Stimulated activated CD4-positive, alpha-beta T cell treated with anti-CD3 and anti-CD28 coated beads, TNF-alpha, amount 100 ng/mL, for 4 hours (primary cell): ENCODE measurements at places on chromosomes 5 and 9.

DNA sequence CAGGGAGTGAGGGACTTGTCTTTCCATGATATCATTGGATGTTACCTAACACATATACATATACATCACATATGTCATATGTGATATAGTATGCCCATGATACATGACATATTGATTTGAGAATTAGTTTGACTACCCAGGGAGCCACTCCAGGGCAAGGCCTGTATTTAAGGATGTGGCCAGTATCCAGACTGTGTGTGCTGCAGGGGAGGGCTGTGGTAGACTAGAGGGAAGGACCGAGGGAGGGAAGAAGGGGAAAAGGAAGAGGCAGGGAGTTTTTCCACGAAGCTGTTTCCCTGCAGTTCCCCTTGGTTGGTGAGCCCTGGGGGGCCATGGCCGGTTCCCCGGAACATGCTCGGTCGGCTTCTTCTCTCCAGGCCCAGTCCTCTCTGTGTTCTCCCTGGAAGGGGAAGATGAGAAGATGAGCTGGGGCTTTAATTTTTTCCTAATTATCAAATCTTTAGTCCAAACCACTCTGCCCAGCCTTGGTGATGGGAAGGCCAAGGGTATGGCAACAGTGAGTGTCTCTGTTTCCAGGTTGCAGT is 48.7 kb downstream of the NSUN2 start:
- DNase-seq, result no peak

GRCh38 chr9:84621811-84622210 is 47.7 kb upstream of the NTRK2 start:
- no peak for DNase-seq

DNA sequence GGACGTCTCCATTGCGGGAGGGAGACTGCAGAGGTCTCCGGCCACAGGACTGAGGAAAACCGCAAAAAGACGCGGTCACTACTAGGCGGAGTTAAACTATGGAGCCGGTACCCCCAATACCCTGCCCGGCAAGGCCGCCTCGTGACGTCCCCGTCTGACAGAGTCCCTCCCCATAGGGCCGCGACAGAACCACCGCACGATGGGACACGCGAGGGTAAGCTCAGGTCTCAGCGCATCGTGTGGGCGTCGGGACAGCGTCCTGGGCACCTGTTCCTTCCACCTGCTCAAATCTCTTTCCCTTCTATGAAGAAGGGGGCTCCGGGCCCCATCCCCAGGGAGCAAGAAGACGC is 35.2 kb upstream of the GLDC start:
- no peak for DNase-seq

- DNase-seq, result no peak
Observed at GRCh38 chr9:34086864-34087263, 38.2 kb upstream of the UBAP2 start.

DNA sequence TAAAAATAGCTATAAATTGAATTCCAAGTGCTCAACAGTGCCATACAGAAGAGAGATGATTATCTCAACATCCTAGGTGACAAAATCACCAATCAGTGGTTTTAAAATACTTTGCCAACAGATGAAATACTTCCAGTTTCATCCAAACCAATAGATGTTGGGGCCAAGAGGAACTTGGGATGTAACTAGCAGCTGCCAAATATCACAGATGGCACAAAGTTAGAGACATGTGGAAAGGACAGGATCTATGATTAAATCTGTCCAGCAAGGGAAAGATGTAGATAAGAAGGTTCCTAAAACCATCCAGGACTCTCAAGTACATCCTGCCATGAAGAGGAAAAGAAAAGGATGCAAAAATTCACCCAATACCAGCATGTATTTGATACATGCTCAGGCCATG is 23.8 kb downstream of the TRPM3 start:
- no peak for DNase-seq

- DNase-seq, result no peak
Observed at GRCh38 chr9:123965801-123966686, 36.1 kb upstream of the DENND1A start.

DNA sequence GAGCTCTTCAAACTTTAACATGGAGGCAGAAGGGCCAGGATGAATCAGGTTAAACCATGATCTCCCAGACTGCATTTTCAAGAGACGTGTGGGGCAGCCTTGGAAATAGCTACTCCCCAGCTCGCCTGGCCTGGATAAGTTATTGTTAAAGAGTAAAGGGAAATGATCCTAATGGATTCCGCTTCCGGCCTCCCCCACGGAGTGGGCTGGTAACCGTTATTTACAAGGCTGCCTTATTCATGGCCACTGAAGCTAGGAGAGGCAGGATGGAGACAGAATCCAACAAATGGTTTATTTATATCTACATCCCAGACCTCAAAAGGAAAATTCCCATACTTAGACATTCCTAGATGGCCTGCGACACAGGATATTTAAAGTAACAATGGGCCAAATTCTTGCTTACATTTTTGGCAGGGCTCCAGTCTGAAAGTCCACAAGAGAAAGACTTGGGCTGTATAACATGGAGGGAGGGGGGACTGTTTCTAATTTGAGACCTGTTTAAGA is 27.9 kb downstream of the SPRY4 start:
- no peak for DNase-seq

GRCh38 chr9:20990867-20991266 is 40.6 kb downstream of the HACD4 start:
- DNase-seq, result no peak

- DNase-seq, result no peak
Observed at GRCh38 chr5:407801-408268, 35.1 kb upstream of the EXOC3 start.

DNA sequence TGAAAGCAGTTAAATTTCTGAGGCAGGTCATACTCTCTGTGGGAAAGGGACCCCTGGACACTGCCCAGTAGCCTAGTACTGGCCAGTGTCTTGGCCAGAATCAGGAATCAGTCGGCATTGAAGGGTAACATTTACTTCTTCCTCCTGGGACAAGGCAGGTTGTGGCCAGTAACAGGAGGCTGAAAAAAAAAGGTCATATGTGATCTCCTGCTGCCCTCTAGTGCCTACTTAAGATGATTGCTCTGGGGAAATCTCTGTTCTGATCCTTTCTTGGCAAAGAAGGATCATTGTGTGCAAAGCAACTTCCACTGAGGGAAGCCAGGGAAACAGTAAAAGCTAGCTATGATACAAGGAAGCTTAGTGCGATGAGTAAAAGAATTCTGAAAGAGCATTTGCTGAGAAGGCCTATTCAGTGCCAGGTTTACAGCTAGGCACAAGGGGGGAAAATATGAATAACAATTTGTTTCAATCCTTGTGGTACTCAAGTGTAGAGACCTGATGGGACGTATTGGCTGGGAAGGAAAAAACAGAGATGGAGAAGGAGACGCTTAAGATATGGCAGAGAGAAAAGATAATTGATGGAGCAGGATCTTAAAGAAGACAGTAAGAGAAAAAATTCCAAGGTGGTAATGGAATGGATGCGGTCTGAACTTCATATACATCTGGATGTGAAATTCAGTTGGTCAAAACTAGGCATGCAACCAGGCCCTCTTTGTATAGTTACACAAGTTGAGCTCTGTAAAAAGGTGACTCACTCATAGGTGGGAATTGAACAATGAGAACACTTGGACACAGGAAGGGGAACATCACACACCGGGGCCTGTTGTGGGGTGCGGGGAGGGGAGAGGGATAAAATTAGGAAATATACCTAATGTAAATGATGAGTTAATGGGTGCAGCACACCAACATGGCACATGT is 25.8 kb upstream of the TRIM32 start:
- DNase-seq, result no peak

DNA sequence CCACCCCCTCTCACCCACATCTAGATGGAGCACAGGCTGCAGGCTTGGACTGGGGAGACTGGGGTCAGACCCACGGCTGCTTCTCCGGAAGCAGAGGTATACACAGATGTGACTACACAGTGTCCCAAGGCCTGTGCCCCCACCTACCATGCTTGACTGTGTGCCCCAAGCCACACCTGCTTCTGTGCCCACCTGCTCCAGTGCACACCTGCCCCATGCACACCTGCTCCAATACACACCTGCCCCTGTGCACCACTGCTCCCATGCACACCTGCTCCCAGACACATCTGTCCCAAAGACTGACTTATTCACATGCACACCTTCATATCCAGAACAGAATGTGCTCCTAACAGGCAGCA is 5.5 kb upstream of the COL5A1 start:
- DNase-seq, result no peak

DNA sequence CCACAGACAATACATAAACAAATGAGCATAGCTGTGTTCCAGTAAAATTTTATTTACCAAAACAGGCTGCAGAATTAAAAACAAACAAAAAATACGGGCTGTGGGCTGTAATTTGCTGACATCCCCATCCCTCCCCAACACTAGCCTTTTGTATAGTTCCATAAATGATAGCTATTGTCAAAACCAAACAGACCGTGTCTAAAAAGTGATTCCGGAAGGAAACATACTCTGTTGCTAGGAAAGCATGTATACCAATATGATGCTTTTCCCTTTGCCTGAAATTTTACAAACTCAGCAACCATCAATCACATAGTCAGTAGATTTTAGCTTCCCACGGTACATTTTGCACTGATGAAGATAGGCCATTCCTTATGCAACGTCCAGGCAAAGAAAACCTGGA is 80.0 kb downstream of the TMEM215 start:
- no peak for DNase-seq

- peak; percentile 74 for DNase-seq
Observed at GRCh38 chr9:5450359-5451091, at the start of gene CD274. TSS of gene CD274 (plus strand) at chr9:5450542. CDS start at chr9:5456114, 5,572 bp downstream.

DNA sequence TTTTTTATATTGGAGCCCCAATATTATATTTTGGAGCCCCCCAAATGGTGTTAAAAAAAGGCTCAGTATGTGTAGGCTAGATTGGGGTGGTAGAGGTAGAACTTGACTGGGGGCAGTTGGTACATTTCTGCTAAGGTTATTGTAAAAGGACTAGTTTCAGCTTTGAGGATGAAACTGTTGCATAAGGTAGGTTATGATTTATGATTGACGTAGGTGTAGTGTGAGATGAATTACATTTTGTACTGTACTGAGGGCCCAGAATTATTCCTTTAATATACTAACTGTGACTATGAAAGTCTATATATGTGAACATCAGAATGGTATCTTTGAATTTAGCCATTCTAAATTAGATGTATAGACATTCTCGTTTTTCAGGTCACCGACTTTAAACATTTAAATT is 3.6 kb downstream of the RIC1 start:
- DNase-seq, result no peak

DNA sequence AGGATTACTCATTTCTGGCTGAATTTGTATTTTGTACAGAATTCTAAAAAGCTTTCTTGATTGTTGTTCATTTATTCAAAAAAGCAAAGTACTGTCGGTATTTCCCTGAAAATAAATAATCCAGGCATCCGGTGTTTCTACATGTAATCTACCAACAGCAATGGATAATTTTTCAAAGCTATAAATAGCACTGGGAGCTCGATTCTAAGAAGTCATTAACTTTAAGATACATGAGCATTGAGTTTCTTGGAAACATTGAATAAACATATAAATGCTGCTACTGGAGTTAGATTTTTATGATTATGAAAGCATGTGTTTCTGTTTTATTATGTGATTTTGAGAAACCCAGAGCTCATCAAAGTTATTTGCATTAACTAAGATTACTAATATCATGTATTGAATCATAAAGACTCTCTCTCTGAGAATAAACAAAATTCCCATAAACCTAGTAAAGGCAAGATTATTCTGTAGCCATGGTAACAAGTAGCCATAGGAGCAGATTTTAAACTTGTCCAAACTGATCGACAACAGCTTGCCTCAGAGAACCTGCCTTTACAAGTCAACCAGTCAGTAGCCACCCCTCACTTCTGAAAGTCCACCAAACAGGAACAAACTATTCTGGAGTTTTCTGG is 197.0 kb downstream of the DRD1 start:
- DNase-seq, result no peak
